ENCODE measurements at places on chromosomes 1 and 21.

DNA sequence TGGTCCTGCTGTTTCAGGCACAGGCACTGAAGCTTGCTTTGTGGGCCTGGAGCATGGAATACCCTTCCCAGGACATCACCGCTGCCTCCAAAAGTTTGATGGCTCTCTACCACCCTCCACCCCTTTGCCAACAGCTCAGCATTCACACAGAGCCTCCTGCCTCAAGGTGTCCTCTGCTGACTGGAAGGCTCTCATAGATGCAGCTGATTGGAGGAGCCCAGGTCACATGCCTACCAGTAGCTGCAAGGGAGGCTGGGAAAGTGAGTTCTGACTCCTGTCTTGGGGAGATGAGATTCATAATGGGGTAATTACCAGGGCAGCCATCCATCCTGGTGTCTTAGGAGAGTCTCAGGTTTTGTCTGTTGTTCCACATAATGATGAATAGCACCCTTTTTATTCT is 124.8 kb upstream of the GRIK3 start:
- H3K4me1 ChIP-seq: no peaks in the 10 kb centered on the region
- no peak for DNase-seq
- H3K4me3 ChIP-seq: no peak overlapping the region
- no peaks in the 10 kb centered on the region for H3K36me3 ChIP-seq
- no peak overlapping the region for H3K27ac ChIP-seq
- H3K27me3 ChIP-seq: no peaks in the 10 kb centered on the region

- no peak overlapping the region for H3K27ac ChIP-seq
- no peaks in the 10 kb centered on the region for H3K36me3 ChIP-seq
Observed at GRCh38 chr1:112423207-112423606, 27.2 kb downstream of the CTTNBP2NL start.

DNA sequence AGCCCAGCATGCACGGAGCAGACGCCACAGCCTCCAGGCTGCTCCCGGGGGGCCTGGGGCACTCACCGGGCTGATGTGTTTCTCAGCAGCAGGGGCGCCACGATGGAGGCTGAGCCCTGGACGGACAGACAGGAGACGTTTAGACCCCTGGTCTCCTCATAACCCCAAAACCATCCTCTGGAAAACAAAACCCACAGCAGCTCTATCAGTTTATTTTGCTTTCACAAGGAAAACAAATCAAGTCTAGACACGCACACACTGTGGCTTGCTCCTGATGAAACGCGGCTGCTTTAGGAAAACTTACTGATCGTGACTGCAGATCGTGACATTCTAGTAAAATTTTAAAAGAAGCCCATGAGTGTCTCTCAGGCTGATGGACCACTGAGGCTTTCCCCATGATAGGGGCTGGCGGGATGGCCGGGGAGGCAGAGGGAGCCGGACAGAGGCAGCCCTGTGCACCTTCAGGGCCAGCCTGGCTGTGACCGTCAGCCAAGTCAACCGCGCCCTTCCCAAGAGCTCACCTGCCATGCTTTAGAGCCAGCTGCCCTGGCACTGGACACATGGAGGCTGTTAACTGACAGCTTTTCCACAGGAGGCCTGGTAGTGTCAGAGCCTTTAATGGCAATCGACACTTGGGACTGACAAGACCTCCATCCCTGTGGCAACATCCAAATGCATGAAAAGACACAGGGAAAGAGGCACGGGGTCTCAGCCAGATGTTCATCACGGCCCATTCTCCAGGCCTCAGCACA is 5.2 kb downstream of the POFUT2 start:
- H3K4me1 ChIP-seq: peaks cover 2% of the 10 kb centered on the region
- no peak overlapping the region for H3K4me3 ChIP-seq
- H3K27me3 ChIP-seq: no peaks in the 10 kb centered on the region
- DNase-seq: no peak
- H3K27ac ChIP-seq: no peak overlapping the region

GRCh38 chr1:74199504-74199903 is 1.5 kb downstream of the FPGT start:
- H3K27me3 ChIP-seq: peaks cover 6% of the 10 kb centered on the region
- H3K27ac ChIP-seq: no peak overlapping the region
- peaks cover 7% of the 10 kb centered on the region for H3K36me3 ChIP-seq
- H3K4me3 ChIP-seq: no peak overlapping the region

DNA sequence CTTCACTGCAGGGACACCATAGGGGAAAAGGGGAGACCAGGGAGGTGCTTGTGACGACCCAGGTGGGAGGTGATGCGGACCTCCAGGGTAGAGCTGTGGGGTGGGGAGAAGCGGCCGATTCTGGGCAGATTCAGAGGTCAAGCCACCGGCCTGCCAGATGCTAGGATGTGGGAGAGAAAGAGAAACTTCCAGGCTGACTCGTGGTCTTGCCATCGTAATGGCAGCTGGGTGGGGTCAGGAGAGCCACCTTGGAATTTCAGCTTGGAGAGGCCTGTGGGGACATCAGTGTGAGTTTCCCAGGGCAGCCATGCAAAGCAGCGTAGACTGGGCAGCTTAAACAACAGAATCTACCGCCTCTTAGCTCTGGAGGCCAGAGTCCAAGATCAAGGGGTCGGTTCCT is 258.0 kb upstream of the VAMP3 start:
- no peak overlapping the region for H3K27ac ChIP-seq
- no peak for DNase-seq
- H3K4me1 ChIP-seq: no peaks in the 10 kb centered on the region
- H3K36me3 ChIP-seq: no peaks in the 10 kb centered on the region
- no peaks in the 10 kb centered on the region for H3K27me3 ChIP-seq
- H3K4me3 ChIP-seq: no peak overlapping the region

DNA sequence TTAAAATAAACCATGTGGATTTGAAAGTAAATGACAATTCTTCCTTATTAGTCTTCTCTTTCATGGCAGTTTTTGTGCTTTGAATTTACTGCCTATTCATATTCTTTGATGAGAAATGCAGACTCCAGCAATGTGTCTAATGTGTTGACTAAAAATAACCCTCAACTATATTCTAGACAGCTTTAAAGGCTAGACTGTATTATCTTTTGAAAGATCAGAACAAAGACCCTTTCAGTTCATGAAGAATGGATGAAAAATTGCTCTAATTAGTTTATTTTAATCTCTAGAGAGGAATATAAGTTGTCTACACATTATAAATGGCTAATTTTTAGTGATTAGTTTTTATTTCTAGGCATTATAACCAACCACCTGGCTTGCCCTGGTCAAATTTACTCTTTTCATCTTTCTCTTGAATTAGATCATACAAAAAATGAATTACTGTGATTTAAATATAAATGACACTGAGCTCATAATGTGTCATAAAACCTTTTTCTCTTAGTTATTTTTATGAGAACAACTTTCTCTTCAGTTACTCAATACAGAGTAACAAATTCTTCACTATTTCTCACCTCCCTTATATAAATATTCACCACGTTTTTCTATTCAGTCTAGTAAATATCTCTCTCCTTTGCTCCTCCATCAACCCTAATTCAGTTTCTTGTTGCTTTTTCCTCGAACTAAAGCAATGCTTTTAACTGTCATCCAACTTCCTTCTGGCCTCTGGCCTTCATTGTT is 428.5 kb upstream of the TMPRSS15 start:
- DNase-seq: no peak
- no peak overlapping the region for H3K4me3 ChIP-seq
- no peaks in the 10 kb centered on the region for H3K27me3 ChIP-seq
- H3K27ac ChIP-seq: no peak overlapping the region
- H3K4me1 ChIP-seq: no peaks in the 10 kb centered on the region

GRCh38 chr1:50548243-50548642 is 125.0 kb upstream of the DMRTA2 start:
- no peaks in the 10 kb centered on the region for H3K27me3 ChIP-seq
- no peak overlapping the region for H3K4me3 ChIP-seq
- H3K36me3 ChIP-seq: no peaks in the 10 kb centered on the region
- no peak for DNase-seq
- no peaks in the 10 kb centered on the region for H3K4me1 ChIP-seq

DNA sequence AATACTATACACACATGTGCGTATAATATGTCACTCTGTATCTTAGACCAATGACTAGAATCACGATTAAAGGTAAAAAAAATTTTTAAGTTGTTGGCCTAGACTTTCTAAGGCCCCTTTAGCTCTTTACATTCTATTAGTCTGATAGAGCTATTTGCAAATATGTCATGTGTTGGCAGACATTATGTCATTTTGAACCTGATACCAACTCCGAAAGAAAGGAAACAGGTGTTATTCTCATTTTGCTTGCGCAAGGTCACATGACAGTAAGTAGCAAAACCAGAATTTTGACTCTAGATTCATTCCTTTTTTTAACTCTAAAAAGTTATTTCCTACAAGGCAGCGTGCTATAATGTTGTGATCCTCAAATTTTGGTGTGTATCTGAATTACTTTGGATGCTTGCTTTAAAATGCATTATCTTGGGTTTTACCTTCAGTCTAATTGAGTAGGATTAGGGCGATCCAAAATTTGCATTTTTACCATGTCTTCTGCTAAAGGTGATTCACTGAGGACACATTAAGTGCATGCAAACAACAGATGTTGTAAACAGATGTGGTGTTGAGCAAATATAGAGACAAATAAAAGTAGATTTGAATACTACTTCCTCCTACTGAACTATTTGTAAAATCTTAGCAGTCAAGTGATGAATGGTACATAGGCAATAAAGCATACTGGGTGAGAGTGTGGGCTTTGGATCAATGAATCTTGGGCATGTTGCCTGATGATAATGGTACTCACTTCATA is 63.5 kb upstream of the KIAA1614 start:
- H3K4me3 ChIP-seq: no peak overlapping the region
- H3K27ac ChIP-seq: no peak overlapping the region
- H3K27me3 ChIP-seq: no peaks in the 10 kb centered on the region
- H3K4me1 ChIP-seq: peaks cover 28% of the 10 kb centered on the region

DNA sequence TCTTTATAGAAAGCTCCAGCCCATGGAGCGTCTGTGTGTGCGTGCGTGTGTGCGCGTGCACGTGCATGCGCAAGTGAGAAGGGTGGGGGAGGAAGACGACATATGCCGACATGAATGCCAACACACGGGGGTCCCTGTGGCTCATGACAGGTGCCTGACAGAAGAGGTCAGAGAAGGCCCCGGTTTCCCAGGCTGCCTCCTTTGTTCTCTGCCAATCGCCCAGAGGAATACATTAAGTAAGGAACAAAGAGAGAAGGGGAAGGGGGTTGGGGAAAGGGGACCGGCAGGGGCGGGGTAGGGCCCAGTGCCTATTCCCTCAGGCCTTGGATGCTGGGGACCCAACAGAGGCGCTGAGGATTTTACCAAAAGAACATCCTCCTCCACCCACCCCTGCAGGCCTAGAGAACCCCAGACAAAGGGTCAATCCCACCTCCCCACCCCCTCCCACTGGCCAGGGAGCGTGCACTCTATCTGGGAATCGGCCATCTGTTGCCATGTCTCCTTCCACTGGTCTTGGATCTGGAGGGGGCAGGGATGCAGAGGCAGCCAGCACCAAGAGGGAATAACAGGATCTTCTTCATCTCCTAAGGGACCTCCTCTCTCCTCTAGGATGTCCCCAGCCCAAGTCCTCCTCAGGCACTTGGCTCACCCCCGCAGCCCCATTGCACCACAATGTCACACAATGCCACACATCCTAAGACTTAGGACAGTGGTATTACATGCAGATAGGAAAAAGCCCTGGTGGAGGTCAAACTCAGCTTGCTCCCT is 39.4 kb downstream of the PIK3C2B start:
- no peak overlapping the region for H3K4me3 ChIP-seq
- H3K36me3 ChIP-seq: peaks cover 23% of the 10 kb centered on the region
- no peaks in the 10 kb centered on the region for H3K27me3 ChIP-seq
- H3K27ac ChIP-seq: no peak overlapping the region
- peaks cover 15% of the 10 kb centered on the region for H3K4me1 ChIP-seq

DNA sequence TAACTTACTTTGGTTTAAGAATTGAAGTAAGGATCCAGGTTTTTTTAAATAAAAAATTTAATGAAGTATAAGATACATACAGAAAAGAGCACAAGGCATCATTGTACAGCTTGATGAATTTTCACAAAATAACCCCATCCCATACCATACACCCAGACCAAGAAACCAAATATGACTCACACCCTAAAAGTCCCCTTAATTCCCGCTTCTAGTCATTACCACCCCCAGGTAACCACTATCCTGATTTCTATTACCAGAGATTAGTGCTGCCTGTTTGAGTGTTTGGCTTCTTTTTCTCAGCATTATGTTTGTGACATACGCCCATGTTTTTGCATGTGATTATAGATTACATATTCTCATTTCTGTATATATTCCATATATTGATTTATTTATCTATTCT is 98.5 kb upstream of the HIVEP3 start:
- H3K36me3 ChIP-seq: no peaks in the 10 kb centered on the region
- H3K4me3 ChIP-seq: no peak overlapping the region
- DNase-seq: no peak

DNA sequence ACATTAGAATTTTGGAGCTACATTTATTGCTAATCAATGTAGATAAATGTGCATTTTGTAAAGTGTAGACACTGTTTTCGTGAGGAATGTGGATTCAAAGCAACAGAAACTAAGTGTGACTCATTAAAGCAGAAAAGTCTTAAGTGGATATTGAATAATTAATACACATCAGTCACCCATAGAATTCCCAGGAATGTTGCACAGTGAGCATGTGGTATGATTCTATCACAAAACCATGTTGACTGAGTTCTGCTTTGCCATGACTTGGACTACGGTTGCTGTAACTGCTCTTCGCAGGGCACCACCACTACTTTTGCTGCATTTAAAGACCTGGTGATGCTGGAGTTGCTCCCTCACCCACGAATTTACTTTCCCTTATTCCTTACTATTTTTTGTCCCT is 471.8 kb downstream of the KCNT2 start:
- no peaks in the 10 kb centered on the region for H3K27me3 ChIP-seq
- no peak overlapping the region for H3K4me3 ChIP-seq
- no peaks in the 10 kb centered on the region for H3K4me1 ChIP-seq
- H3K36me3 ChIP-seq: no peaks in the 10 kb centered on the region
- no peak overlapping the region for H3K27ac ChIP-seq

GRCh38 chr21:38596264-38597042 is 98.2 kb upstream of the ERG start:
- H3K27me3 ChIP-seq: peaks cover 18% of the 10 kb centered on the region
- peaks cover 17% of the 10 kb centered on the region for H3K4me1 ChIP-seq
- H3K27ac ChIP-seq: peak overlapping the region; percentile 48

DNA sequence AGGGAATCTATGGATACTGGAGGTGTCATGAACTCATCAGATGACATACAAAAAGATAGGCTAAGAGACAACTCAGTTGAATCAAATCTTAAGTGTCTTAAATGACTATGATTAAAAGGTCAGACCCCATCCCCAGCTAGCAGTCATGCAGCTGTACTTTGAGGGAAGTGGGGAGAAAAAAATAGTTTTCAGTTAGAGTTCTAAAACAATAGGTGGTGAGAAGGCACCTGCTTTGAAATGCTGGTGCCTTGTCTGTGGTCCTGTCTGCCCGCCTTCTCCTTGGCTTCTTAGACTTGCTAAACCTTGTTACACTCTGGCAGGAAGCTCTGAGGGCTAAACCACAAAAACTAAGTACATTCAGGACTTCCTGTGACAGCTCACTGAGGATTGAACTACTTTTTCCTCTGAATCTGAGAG is 15.3 kb downstream of the CD2 start:
- H3K4me3 ChIP-seq: peak overlapping the region; percentile 66
- peaks cover 89% of the 10 kb centered on the region for H3K36me3 ChIP-seq
- DNase-seq: peak; percentile 74
- no peaks in the 10 kb centered on the region for H3K27me3 ChIP-seq

- H3K27me3 ChIP-seq: peaks cover 52% of the 10 kb centered on the region
- no peak overlapping the region for H3K4me3 ChIP-seq
- no peaks in the 10 kb centered on the region for H3K36me3 ChIP-seq
- no peak overlapping the region for H3K27ac ChIP-seq
Observed at GRCh38 chr1:209597499-209597898, 14.0 kb downstream of the CAMK1G start.

Measured in activated T-helper 2 cell treated with anti-CD3 and anti-CD28 coated beads, Interferon-gamma antibody, Interleukin-2, Interleukin-4, amounts not matched to agents 10 μg/mL and 5 μg/mL and 100 μg/mL, durations not matched to agents 14 hours and 24 hours and 36 hours (primary cell).